ENCODE measurements at places on chromosomes 16 and 17. TPM values are rescaled to one million over a fixed set of nuclear protein-coding genes. Genes with fewer than 3 reads are reported as not detected.

ZG16 gene
- not detected for total RNA-seq

LRRC36 gene
- 0.09 TPM for total RNA-seq

FOXJ1 gene
- 0.40 TPM for total RNA-seq

MARVELD3 gene
- 0.47 TPM for total RNA-seq

GGT6 gene
- total RNA-seq, result not detected

FBXO47 gene
- not detected for total RNA-seq

FNDC8 gene
- not detected for total RNA-seq

CLEC18A gene
- 0.06 TPM for total RNA-seq

ITGAD gene
- not detected for total RNA-seq

WNT9B gene
- not detected for total RNA-seq

KRT40 gene
- total RNA-seq, result not detected

TBC1D3L gene
- total RNA-seq, result 12.6 TPM

CNGB1 gene
- 0.40 TPM for total RNA-seq

PHF23 gene
- total RNA-seq, result 91.8 TPM

KCNJ18 gene
- total RNA-seq, result not detected

Data from A549 treated with CORT108297 at 1 μM for 4 hours (cell line).